ENCODE measurements at places on chromosomes 12 and 14. TPM values are rescaled to one million over a fixed set of nuclear protein-coding genes. Genes with fewer than 3 reads are reported as not detected.

GRCh38 chr14:22184157-22184829 lies 404.7 kb downstream of the DAD1 start:
- no peak for DNase-seq

GRCh38 chr14:36021591-36022320 lies 154.8 kb downstream of the PTCSC3 start:
- DNase-seq = no peak

DNA sequence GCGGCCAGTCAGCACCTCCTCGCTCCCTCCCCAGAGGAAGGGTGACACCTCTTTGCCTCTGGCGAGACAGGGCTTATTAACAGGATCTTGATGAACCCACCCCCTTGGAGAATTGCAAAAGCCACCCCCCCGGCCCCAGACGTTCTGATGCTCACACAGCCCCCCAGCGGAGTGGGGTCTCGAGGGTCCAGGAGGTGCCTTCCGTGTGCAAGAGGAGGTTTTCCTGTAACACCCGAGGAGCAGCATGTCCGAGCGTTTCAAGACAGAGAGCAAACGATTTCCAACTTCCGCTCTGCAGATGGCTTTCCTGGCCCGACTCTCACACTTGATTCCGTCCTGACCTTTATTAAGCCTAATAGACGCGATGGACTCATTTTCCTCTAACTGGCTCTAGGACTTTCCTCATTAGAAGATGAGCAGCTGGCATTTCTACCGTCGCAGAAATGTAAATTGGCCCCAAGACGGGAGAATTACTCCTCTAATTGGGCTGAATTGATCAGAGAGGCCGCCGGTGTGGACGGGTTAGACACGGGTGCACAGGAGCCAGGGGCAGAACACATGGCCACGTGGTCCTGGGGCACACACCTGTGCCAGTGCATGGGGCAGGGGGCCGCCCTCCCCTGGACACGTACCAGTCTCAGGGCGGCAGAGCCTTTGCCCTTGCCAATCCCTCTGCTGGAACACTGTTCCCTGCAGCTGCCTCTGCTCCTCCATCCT lies 84.4 kb downstream of the NOC4L start:
- DNase-seq = no peak

DNA sequence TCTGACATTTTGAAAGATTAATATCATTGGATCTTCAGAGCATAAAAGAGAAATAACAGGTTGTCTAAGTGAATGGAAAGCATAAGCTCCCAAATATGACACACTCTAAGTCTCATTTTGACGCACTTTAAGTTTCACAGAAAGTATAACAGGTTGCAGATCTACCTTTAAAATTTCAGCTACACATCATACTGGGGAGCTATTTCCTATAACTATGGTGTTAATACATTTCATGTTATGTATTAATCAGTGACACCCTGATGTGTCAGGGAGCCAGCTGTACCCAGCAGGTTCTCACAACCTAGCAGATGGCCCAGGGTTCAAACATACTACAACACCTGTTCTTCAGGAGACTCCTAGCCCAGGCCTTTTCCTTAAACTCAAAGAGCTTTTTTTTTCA lies 31.1 kb upstream of the TMX1 start:
- no peak for DNase-seq

- no peak for DNase-seq
These were observed 2.9 kb upstream of the COL2A1 start for GRCh38 chr12:48007206-48007605.

KRT74 gene
- polyA plus RNA-seq = not detected

ST8SIA1 gene
- 4.4 TPM for polyA plus RNA-seq

CHURC1 gene
- 42.3 TPM for polyA plus RNA-seq

All from large intestine (tissue), 12 donors.